ENCODE measurements at places on chromosomes 6 and 20.

DNA sequence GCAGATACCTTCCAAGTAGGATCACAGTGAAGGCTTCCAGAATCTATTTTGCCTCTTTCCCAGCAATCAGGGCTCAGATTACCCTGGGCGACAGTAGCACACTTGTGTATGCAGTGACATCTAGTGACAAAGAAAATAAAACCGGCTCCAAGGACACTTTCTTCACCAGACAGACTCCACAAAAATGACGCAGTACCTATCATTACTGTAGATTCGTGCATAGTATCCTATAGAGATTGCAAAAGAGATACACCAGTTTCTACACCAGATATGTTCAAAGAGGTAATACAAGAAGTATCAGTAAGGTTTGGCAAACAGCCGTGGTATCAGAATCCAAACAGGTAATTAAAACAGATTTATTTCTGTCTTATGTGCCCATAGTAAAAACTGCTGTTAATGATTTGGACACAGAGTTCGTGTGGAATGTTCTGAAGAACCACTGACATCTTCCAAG is 600.4 kb upstream of the JAG1 start:
- DNase-seq = no peak

DNA sequence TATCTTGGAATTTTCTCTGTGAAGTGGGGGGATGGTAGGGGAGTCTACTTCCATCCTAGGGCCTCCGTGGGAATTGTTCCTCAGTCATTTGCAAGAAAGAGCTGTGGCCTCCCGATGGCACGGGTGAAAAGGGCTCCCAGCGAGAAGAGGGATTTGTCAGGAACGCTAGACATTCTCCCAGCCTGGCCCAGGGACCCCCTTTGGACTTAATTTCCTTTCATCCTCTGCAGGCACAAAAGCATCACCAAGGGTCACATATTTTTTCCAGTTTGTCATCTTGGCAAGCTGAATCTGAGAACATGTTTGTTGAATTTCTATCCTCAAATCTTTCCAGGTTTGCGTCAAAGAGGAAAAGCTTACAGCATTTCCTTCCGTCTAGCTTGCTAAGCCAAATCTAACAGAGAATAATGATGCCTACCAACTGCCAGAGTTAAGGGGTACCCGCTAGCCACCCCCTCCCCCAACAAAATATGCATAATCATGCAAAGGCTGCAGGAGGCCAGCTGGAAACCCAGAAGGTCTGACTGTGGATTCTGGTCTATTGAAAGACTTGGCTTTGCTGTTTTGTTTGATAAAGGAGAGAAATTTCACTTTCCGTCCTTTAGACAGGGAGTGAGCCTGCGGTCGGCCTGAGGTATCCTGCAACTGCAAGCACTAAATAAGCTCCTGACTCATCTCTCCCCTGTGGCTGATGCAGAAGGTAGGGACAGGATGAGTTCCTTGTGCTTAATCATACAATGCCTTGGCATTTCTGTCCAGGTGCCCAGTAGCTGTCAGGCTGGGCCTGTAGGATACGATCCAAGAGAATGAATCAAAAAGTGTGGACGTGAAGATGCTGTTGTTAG is 23.1 kb downstream of the PSMG4 start:
- DNase-seq = peak; percentile 36

- DNase-seq = no peak
Observed at GRCh38 chr6:23608931-23609435, 517.0 kb upstream of the NRSN1 start.

DNA sequence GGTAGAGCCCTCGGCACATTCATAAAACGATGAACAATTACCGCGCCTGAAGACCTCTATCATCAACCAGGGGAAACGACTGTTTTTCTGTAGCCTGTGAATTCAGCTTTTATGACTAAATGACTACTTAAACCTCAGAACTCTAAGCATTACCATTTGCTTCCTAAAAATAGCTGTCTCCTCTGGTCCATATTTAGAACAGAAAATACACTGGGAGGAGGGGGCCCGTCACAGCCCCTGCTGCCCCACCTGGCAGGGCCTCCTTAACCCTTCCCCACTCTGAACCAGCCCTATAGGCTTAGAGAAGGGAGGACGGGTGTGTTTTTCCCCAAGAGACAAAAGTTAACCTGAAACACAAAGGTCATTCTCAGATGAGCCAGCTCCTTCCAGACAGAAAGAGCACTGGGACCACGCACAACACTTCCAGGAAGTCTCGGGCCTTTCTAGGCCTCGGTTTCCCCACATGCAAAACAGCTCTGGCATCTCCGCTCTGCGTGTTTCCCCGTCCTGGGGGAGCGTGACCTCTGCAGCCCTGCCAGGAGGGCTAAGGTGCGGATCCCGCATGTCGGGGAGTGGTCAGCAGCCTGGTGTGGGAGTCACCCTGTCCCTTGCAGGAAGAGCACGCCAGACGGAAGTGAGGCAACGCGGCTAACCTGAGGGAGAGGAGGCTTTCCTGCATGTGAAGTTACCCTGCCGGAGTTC is 193.9 kb downstream of the DLL1 start:
- peak; percentile 22 for DNase-seq

GRCh38 chr6:125839471-125839870 is 48.7 kb downstream of the NCOA7 start:
- no peak for DNase-seq

- DNase-seq = no peak
Observed at GRCh38 chr20:45467172-45467571, 2.4 kb upstream of the WFDC2 start.

GRCh38 chr6:163986313-163986712 is 571.8 kb downstream of the QKI start:
- DNase-seq = no peak

DNA sequence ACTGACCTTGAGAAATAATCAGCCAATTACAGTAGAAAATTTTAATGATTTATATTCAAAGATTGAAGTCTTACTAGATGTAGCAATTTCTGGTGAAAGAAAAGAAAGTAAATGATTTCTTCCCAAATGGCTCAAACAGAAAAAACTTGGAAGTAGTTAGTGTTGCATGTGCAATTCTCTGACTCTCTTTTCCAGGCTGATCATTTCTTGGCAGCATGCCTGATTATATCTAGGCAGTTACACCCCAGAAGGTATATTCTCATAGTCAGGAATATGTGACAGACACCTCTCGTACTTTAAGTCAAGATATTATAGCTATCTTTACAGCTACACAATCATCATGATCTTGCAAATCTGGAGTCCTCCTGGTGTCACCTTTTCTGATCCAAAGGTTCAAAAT is 122.9 kb downstream of the PDE7B start:
- no peak for DNase-seq

- no peak for DNase-seq
Observed at GRCh38 chr6:12221856-12222255, 68.3 kb upstream of the EDN1 start.

DNA sequence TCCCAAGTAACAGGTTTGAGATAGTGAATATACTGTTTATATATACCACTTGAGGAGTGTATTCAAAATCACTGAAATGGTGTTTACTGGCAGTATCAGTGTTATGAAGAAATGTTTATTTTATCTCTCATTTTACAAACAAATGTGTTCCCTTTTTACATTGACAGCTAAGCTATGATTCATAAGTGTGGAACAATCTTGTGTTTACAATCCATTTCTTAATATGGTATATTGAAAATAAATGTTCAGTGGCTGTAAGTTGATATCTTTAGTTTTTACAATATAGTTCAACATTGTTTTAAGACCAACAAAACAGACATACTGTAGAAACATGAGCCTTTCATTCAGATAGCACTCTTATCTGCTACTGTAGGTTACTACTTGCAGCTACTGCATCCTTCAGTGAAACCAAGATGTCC is 14.3 kb downstream of the PHF3 start:
- no peak for DNase-seq

GRCh38 chr6:116779573-116780164 is 14.2 kb upstream of the FAM162B start:
- DNase-seq = no peak

GRCh38 chr6:150004101-150004782 is 21.1 kb downstream of the RAET1L start:
- no peak for DNase-seq

DNA sequence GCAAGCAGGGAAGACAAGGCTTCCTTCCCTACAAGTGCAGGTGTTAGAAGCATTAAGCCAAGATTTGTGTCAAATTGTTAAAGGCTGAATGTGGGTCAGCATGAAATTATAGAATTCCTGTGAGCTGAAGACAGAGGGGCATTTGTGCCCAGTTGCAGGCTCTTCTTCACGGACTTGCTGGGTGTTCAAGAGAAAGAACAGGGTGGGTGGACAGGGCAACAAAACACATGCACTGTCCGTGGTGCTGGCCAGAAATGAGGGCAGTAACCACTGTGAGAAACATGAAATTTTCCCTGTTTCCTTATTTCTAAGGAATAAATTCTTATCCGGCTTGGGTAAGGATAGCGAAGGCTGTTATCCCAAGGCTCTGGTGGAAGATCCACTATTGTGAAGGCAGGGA is 579.5 kb upstream of the HTR1E start:
- DNase-seq = no peak

- no peak for DNase-seq
Observed at GRCh38 chr20:53774461-53775203, 181.0 kb upstream of the ZNF217 start.

DNA sequence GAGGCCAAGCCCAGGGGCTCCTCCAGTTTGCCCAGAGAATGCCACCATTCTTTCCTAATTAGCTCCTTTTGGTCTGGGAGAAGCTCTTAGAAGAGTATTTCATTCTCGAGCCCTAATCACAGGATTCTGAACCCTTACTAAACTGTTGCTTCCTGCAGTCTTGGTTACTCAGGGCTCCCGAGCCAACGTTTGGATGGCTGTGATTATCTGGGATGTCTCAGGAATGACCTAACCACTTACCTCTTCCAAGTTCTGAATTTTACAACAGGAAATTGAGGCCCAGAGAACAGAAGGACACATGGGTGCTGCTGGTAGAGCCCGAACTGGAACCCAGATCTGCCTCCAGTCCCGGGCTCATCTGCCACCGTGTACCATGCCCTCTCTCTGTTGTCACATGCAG is 22.2 kb upstream of the PNPLA1 start:
- no peak for DNase-seq

DNA sequence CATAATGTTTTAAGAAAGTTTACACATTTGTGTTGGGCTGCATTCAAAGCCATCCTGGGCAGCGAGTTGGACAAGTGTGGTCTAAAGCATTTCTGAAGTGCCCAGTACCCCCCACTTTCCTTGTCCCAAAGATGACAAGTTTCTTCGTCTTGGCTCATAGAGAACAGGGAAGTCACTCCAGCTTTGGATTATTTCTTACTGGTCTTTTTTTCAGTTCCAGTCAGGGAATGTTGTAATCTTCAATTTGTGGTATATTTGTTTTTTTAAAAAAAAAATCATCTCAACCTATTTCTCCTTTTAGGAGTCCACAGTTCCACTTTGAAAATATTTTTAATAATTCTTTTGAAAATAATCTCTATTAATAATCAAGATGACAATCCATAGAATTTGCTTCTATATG is 34.0 kb downstream of the SLX4IP start:
- no peak for DNase-seq

- no peak for DNase-seq
Observed at GRCh38 chr20:45629496-45630100, at the start of gene WFDC10A. TSS of gene WFDC10A (plus strand) at chr20:45629739. CDS start at chr20:45629814, 75 bp downstream.

GRCh38 chr6:87089135-87089534 is 5.8 kb downstream of the CGA start:
- no peak for DNase-seq

DNA sequence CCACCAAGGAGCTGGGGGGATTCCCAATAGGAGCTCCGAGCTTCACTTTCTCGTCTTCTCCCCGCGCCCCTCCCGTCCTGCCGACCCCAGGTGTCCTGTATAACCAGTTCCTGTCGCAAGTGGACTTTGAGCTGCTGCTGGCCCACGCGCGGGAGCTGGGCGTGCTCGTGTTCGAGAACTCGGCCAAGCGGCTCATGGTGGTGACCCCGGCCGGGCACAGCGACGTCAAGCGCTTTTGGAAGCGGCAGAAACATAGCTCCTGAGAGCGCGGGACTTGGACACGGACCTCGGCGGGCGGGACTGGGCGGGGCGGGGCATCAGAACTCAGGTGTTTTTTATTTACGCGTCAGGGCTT is 340 bp upstream of the VARS2 start:
- no peak for DNase-seq

GRCh38 chr6:1475174-1475573 is 85.8 kb downstream of the FOXF2 start:
- DNase-seq = no peak

DNA sequence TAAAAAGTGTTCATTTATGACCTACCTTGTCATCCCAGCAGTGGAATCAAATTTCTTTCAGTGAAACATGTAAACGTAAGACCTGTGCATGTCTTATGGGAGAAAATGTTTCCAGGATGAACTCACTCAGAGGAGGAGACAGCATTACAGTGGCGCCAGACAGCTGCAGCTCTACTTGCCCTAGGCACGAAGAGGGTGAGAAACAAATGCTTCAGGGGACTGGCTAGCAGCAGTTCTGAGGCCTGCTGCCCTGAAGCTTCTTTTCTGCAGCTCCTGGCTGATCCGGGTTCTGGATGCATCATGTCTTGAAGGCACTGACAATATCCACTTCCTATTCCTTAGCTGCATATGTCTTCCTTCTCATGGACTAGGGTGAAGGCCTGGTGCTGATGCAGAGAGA is 120.2 kb downstream of the QRSL1 start:
- no peak for DNase-seq

DNA sequence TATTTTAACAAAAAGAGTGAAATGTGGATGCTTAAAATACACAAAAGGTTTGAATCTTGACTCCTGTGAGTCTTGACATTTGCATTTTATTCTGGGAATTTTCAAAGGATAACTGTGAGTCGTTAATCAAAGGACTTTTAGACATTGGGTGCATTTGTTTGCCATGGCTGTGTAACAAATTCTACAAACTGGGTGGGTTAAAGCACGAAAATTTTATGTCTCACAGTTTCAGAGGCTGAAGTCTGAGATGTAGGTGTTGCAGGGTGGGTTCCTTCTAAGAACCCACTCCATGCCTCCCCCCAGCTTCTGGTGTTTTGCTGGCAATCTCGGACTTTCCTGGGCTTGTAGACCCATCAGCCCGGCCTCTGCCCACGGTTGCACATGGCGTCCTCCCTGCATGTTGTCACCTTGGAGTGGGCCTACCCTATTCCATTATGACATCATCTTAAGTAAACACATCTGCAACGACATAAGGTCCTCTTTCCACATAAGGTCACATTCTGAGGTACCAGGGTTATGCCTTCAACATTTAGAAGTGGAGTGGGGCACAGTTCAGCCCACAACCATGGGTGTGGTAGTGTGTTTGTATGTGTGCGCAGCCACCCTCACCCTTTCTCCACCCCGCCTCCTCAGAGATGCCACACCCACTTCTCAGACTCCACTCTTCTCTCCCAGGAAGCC is 113.1 kb downstream of the FOXA2 start:
- DNase-seq = no peak

DNA sequence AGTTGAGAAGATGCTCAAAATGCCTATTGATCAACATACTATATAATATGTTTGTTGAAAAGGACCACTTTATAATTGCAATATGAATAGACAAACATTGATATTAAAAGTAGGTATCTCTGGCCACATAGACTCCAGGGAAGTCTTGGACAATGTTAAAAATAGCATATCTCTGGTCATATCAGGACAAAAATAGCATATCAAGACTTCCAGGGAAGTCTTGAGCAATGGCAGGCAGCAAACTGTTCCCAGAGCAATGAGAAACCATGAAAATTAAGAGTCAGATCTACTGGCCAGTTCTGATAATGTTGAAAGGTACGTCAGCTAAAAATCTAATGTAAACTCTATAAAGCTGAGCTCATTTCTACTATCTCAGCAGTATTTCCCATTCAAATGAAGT is 1130.3 kb upstream of the CITED2 start:
- no peak for DNase-seq

- DNase-seq = no peak
Observed at GRCh38 chr6:146041282-146041681, 12.4 kb downstream of the GRM1 start.

Data from dorsolateral prefrontal cortex (tissue), 122 donors.